Central memory CD4-positive, alpha-beta T cell (primary cell): ENCODE measurements at places on chromosomes 3 and 15.

GRCh38 chr3:13308380-13308801 is 111.7 kb downstream of the NUP210 start:
- DNase-seq, result no peak

- DNase-seq, result no peak
These were observed 1.6 kb downstream of the PLXNA1 start for GRCh38 chr3:126984391-126985131.

DNA sequence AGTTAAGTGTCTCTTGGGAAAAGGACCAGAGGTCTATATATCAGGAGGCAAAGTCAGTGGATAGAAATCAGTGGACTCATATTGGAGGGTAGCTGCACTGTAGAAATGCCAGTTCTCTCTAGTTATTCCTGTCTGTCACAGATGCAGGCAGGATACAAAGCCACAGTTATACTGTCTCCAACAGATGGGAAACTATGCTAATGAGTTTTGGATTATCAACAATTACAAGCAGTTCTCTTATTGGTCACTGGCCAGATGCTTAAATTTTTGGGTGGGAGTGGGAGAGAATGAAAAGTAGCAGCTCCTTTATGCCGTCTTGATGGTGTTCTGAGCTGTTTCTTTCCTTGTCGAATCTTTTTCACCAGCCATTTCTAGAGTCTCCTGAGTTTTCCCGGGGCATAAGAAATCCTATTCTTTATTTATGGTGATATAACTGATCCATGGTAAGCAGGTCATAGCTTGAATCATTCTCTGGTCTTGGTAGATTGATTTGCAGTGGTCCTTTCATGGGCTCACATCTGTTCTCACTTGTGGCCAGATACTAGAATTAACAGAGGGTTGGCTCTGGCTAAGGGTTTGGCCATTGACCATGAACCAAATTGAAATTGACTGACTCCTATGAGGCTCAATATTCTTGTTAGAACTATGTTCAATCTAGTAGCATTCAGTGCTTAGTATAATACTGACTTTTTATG is 44.6 kb upstream of the RBMS3 start:
- no peak for DNase-seq

DNA sequence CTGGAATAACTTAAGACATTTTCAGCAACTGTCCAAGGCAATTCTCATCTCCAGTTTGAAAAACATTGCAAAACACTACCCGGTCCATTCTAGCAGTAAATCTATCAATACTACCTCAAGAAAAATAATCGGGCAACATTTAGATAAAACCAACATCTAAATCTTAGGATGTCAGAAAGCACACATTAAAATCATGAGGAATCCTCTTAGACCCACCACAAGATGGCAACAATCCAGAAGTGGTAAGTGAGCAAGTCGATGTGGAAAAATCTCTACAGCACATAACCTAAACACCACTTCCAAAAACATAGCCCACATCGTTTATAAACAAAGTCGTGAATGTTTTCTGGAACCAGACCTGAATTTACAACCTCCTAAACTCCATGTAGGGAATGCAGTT is 5.7 kb downstream of the PLCH1 start:
- no peak for DNase-seq

DNA sequence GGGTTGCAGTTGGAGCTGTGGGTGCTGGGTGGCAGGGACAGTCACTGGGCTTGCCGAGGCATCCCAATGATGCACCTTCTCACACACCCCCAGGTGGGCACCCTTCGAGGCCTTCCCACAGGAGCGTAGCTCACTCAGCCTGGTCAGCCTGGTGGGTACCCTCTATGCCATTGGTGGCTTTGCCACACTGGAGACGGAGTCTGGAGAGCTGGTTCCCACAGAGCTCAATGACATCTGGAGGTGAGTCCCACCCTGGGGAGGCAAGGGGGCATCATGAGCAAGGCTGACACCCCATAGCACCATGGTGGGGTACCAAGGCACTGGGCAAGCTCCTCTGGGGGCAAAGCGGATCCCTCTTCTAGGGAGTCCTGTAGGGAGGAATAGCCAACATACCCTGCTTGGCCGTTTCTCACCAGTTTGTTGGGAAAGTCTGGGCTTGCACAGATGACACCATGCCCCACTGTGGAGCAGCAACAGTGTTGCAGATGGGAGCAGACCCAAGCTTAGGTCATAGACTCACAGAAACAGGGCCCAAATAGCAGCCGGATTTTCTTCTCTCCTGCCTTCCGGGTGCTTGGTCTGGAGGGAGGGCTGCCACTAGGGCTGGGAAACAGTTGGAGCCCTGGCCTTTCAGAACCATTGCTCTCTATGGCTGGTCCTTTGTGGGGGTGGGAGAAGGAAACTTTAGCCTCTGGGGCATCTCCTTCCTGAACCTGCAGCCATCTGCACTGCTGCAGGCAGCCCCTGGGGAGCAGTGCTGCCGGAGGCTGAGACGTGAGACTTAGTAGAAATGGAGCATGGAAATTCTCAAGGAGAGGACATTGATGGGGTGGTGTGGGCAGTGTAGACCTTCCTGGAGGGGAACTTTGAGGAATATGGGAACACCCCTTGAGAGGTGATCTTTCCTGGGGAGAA is 5.7 kb downstream of the KLHL40 start:
- no peak for DNase-seq

DNA sequence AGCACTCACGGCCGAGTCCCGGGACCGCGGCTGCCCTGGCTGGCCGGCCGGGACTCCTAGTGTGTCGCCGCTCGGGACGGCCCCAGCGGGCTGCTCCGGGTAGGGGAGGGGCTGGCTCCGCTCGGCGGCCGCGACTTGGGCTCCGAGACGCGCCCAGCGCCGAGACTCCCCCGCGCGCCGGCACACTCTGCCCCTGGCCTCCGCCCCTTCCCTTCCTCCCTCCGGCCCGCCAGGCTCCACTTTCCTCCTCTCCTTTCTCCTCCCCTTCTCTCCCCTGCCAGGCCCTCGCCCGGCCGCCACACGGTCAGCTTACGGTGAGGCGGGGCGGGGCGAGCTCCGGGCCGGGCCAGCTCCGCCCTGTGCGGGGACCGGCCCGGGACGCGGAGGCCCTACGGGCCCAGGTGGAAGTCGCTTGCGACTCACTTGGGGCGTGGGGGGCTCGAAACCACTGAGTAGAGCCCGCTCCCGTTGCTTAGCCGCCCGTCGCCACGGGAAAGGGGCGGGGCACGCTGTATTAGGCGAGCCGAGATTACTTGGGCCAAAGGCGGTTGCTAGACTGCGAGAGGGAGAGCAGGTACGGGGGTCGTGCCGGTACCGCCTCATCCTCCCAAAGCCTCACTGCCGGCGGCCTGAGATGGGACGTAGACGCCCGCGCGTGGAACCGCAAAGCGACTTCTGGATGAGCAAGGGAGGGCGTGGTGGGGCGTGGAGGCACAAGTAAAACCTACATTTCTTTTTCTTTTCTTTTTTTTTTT is at the start of gene ITGB5:
ITGB5 (minus strand) TSS at position 189 of the 755 bp plus-strand sequence. CDS start 365 bp downstream, outside the sequence.
- no peak for DNase-seq

DNA sequence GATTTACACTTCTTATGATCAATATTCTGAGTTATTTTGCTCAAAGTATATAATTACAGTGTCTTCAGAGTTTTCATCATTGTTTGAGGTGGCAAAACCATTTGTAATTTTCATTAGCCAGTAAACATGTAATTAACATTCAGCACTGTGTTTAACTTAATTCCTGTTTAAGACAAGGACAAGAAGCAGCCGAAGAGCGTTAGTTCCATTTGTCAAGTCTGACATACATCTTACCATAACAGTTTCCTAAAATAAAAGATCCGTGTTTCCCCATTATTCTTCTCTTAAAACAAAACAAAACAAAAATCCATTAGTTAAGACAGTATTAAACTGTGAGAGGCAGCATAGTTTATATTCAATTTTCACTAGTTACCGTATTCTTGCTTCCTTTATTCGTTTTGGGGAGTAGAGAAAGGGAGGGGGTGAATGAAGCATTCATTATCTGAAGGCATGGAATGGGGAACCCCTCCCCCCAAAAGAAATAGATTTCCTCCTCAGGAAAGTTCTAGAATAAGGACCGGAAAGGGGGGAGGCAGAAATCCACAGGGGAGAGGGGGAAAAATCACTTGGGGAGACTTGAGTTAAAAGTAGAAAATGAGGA is 5.5 kb upstream of the NR2F2 start:
- no peak for DNase-seq

- DNase-seq, result no peak
These were observed 76.8 kb downstream of the TNIK start for GRCh38 chr3:171383206-171384018.

GRCh38 chr3:187739094-187739560 is 6.1 kb downstream of the BCL6 start:
- DNase-seq, result peak; percentile 28

DNA sequence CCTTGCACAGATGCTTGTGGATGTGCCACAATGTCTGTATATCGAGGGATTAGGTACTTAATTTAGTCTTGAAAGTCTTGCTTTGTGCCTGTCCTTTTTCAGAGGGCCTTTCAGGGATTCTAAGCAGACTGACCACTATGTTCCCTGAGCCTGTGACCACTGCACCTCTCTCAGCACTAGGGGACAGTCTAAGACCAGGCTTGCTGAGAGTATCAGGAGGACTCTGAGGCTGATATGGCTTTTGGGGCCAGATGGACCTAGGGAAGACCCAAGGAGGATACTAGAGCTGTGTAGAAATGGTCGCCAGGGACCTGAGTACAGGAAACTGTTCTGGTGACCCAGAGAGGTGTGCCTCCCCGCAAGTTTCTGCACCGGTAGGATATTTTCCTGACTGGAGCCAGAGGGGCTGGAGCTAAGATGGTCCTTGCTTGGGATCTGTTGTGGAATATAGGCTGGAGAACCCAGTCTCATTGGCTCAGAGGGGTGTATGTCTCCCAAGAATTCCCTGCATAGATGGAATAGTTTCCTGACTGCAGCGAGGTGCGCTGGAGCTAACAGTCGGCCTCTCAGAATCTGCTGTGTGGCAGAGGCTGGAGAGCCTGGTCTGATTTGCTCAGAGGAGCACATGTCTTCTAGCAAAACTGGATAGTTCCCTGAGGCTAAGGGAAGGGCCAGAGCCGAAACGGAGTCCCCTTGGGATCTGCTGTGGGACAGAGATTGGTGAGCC is 213.2 kb upstream of the DCBLD2 start:
- DNase-seq, result no peak

GRCh38 chr3:58530354-58530865 is 6.6 kb downstream of the ACOX2 start:
- no peak for DNase-seq

DNA sequence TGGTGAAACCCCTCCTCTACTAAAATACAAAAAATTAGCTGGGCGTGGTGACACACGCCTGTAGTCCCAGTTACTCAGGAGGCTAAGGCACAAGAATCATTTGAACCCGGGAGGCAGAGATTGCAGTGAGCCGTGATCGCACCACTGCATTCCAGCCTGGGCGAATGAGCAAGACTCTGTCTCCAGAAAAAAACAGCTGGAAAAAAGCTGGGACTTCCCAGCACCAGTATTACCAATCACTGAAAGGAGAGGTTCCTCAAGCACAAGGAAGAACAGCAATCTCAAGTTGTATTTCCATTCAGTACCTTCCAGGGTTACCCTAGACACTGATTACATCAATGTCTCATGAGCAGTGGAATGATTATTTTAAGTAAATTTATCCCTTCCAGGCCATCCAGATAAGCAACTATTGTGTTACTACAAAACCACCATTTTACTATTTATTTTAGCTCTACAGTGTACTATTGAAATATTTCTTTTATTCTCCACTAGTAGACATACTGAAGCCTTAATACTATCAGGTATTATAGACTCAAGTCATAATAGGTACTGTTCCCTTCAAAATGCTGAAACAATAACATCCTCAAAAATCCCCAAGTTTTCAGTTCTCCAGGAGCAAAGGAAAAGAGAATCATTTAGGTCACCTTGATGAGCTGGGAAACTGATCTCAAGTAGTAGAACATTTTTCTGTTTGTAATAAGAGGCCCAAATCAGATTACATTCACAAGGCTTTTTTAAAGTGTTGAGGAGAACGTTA is 54.8 kb upstream of the VGLL4 start:
- DNase-seq, result no peak

DNA sequence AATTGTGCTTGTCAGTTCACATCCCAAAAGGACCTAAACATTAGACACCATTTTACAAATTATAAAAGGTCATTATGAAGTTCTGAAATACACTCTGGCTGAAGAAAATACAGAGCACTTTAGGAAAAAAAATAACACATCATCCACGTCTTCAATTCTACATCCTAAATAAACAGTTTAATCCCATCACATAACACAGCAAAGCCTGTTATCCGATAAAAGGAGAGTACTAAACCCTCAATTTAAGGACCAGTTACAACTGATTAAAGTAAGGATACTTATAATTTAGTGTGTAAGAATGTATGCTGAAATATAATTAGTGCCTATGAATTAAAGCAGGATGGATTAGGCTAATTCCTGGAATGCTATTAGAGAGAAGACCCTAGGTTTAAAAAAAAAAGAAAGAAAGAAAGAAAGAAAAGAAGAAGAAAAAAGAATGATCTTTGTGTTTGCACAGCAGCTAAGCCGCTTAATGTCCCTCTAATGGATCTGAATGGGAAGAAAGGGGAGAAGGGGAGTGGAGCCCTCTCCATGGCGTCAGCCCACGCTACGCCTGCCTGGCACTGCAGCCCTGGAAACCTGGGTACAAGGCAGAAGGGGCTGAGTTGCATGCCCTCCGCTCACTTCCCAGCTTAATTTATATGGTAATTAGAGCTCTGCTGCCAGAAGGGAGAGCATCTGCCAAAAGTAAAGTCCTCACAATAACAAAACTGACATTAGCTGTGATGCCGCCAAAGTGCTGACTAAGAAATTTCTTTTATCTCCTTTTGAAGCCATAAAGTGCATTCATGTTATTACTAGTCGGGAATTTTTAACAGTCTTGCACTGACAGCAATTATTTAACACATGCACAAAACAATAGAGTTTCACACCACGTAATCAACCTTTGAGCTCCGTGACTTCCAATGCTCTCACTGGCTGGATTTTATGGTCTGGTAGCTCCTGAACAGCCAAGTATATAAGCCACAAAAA is 90.0 kb downstream of the FSIP1 start:
- DNase-seq, result no peak

DNA sequence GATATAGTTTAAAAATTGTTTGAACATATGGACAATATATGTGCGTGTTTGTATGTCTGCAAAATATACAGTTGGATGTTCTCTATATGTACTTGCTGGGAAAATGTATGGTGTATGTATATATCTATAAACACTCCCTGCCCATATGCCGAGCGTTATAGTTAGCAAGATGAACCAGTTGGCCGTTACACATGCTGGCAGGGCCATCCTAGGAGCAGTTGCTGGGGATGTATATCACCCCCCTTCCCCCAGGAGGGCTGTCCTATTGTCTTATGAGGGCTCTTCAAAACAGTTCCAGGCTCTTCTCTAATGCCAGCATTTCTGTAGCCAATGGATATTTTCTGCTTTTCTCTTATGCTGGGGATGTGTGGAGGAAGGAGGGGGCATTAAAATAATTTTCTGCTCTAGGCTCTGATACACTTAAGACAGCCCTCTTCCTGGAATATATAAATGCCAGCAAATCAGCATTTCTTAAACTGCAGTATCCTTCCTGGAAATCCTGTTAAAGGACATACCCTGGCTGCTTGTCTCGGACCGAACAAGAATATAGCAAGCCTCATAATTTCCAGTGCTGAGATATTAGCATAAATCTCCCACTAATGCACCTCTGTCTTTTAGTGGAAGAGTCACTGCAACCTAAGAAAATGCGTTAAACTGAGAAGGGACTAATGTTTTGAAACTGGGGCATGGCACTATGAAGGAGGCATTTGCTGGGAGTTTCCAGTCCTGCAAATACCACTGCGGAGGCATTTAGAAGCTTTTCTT is 134.4 kb downstream of the MDFIC2 start:
- no peak for DNase-seq
